ENCODE measurements at places on chromosomes 3 and 15.

DNA sequence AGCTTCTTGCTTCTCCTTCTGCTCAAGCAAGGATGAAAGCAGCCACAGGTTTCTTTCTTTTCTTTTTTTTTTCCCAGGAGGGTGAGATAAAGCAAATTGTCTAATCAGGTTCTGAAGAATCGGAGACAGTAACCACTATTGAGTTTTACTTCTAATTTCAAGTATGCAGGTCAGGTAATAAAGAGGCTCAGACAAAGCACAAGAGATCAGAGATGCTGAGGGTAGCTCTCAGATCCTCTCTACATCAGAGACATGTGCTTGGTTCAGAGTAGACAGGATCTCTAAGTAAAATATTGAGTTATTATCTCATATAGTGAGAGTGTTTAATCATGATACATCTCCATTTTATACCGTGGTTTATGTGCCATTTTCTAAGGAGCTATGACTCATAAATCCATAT is 168.5 kb downstream of the NFKBIZ start:
- no peak for ATAC-seq

DNA sequence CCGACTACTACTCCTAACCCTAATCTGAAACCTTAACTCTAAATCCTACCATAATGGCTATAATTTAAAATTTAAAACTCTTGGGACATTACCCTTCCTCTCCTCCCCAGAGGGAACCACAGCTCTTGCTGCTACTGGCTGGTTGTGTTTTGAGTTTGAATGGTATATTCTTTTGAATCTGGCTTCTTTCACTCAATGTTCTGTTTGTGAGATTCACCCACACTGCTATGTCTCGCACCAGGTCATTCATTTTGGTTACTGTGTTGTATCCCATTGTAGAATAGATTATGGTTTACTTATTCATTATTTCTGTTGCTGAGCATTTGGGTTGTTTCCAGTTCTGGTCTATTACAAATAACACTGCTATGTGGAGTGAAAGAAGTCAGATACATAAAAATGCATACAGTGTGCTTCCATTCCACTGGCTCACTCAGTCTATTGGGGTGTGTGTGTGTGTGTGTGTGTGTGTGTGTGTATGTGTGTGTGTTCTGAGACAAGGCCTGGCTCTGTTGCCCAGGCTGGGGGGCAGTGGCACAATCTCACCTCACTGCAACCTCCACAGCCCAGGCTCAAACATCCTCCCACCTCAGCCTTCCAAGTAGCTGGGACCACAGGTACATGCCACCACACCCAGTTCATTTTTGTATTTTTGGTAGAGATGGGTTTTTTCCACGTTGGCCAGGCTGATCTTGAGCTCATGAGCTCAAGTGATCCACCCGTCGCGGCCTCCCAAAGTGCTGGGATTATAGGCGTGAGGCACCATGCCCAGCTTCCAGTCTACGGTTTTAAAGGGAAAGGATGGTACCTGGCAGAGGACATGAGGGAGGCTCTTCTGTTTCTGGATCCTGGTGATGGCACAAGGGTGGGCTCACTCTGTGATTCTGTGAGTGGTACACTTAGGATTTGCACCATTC is 19.2 kb upstream of the SYNM start:
- no peak for ATAC-seq

- ATAC-seq: no peak
These were observed 163.9 kb downstream of the DCLK3 start for GRCh38 chr3:36600404-36600803.

DNA sequence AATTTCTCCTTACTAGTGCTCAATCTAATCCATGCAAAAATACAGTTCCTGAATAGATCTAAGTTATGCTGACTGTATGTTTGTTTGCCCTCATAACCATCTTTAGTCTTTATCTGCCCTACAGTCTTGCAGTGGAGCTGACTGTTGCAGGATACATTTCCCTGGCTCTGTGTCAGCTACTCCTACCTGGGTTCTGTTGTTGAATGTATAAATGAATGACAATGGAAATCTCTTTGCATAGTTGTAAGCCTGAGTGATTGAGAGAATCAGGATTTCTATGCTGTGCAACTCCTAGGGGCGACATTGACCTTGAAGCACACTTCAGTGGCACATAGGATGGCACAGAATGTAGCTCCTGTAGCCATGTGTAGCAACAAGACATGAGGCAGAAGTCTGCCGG is 16.0 kb upstream of the ZBBX start:
- ATAC-seq: no peak

DNA sequence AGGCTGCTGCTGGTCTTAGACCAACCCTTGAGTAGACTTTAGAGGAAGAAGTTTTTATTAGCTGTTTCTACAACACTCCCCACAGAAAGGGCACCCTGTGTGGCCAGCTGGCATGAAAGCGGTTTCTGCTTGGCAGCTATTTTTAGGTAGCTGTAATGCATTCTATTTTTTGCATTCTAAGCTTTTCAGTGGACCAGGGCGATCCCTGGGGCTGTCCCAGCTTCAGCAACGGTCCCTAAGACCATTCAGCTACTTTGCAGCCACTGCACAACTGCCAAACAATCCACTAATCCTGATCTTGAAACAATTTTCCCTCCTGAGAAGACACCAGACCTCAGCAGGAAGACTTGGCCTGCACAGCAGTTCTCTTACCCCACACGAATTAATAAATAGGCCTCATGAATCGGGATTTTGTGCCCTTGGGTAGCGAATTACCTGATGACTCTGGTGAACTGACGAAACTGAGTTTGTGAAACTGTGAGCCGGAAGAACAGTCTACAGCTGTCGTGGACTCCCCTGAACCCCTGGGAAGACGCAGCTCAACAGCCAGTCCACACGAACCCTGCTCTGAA is 14.6 kb upstream of the TFRC start:
- peak; percentile 31 for ATAC-seq

- no peak for ATAC-seq
These were observed 116.9 kb downstream of the ALDH1A2 start for GRCh38 chr15:57948351-57949289.

DNA sequence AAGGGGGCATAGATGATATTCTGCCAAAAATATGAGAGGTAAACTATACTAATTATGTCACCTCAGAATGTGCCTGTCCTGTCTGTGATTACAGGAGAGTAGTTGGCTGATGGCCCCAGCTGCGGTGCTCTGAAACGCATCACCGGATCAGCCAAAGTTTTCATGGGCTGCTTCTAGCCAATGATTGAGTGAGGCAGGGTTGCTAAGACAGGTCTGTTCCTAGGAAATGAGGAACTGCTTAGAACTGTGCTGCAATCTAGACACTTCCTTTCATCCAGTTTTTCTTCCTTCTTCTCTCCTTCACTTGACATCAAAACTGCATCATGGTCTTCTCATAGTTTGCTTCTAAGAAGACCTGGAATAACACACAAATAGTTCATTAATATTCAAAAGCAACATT is 124.0 kb downstream of the KCNH8 start:
- ATAC-seq: no peak

DNA sequence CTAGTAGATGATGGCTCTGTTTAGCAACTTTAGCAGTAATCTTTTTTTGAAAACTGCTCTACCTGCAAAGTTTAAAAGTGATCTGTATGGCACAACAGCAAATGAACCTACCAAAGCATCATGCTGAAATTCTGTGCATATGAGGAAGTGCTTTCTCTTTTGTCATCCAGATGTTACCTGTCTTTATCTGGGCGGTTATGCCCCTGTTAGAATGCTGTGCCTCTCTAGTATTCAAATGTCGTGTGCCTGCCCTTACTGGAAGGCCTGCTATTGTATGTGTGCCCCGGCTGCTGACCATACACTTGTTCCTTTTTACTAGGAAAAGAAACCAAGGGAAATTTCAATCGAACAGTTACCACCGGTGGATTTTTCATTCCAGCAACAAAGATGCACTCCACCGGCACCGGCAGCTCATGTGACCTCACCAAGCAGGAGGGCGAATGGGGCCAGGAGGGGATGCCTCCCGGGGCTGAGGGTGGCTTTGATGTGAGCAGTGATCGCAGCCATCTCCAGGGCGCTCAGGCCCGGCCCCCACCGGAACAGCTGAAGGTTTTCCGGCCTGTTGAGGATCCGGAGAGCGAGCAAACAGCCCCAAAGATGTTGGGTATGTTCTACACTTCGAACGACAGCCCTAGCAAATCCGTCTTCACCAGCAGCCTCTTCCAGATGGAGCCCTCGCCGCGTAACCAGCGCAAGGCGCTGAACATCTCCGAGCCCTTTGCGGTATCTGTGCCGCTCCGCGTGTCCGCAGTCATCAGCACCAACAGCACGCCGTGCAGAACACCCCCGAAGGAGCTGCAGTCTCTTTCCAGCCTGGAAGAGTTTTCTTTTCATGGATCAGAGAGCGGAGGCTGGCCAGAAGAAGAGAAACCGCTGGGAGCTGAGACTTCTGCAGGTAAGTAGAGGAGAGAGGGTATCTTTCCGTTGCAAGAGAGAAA is 61.6 kb downstream of the TMEM39A start:
- ATAC-seq: no peak

- ATAC-seq: no peak
These were observed 26.5 kb upstream of the PLXND1 start for GRCh38 chr3:129632977-129633376.

DNA sequence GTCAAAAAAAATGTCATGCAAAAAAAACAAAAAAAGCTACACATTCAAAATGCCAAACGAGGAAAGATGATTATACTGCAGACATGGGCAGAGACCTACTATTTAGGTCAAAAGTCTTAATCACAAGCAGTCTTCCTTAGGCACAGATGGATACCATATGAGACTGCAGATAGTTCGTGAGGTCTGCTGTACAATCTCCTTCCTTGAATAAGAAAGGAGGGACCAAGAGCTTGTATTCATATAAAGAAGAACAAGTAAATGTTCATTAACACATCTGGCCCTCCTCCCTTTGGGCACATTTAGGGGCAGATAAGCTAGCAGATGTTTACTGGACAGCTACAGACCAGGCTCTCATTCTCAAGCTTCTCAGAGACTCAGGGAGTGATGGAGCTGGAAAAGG is 45.3 kb downstream of the ANXA2 start:
- ATAC-seq: no peak

Data from esophagus mucosa (tissue), 1 donor.